ENCODE measurements at places on chromosomes 13 and 19.

DNA sequence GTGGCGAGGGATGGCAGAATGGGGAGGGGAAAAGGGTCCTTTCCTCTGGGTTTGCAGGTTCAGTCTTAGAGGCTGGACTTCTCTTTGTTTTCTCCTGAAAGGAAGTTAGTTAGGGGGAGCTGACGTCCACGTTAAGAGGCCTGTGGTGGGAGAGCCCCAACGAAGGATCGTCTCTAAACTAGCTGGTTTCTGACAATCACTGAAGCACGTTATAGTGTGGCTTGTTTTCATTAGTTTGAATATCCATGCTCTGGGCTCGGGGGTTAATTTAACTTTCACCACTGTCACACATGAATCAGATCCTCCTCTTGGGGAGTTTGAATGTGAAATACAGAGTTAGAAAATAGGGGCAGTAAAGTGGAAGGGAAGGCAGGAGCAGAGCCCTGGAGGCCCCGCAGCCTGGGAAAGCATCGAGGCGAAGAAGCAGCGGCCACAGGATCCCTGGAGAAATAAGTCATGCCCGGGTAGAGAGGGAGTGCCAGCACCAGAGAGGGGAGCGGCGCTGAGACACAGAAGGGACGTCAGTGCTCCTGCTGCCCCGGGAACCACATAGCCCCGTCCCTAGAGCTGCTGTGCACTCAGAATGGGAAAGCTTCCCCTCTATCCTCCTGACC lies 31.1 kb upstream of the AMER2 start:
- DNase-seq, result no peak

DNA sequence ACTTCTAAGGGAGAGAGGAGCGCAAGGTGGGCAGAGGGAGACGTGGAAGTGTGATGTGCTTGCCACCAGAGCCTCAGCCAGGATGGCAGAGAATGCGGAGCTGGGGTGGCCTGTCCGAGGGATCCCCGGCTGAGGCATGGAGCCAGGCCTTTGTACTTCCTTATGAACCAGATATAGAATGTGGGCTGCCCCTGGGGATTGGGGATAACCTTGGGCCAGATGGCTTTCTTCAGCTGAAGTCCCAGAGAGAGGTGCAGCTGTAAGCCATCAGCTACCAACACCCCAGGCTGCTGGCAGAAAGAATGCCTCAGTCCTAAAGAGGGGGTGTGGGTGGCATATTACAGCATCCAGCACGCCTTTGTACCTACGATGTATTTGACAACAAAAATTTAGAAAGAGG lies 25.5 kb upstream of the FBXO17 start:
- DNase-seq, result no peak

- DNase-seq, result no peak
Observed at GRCh38 chr19:38165335-38165734, 58.7 kb downstream of the DPF1 start.

DNA sequence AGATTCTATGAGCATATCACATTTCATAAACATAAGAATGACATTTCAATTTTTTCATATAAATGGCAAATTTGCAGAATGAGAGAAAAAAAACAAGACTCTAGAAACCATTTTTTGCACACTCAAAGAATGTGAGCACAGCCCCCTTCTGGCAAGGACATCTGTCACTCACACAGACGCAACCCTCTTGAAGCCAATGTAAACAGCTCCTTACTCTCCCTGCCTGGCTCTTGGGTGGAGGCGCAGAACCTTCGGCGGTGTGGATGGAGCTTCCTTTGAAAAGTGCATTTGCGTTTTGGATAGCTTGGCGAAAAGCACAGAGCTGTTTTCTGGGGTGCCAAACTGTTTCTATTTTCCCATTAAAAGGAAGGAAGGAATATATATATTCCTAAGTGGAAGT lies 367.6 kb upstream of the TSHZ3 start:
- DNase-seq, result no peak
